Stimulated activated CD4-positive, alpha-beta T cell treated with anti-CD3 and anti-CD28 coated beads, Interleukin-2, amount 100 ng/mL, for 48 hours (primary cell): ENCODE measurements at places on chromosomes 1 and 21.

DNA sequence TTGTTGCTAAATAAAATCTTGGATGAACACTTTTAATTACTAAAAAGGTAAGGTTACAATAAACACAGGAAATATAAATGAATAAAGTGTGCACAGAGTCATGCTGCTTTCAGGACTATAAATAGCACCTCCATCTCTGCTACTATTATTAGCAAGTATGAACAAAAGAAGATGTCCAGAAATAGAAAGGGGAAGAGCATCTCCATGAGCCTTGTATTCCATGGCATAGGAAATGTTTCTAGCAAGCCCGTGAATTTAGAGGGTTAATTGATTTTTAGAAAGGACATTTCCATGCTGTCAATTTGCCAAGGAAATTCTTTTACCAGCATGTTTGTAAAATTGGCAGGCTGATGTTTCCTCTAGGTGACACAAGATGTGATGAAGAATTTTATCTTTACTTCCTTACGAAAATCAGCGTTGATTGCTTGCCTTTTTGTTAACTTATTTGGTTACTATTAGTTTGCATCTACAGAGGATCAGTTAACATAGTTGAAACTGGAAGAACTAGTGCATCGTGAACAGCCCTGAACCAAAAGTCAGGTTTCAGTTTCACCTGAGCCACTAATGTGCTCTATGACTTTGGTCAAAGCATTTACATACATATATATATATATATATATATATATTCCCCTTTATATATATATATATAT is 45.3 kb downstream of the NR5A2 start:
- no peak for DNase-seq

GRCh38 chr1:208216062-208216461 is 28.1 kb downstream of the PLXNA2 start:
- DNase-seq: no peak

DNA sequence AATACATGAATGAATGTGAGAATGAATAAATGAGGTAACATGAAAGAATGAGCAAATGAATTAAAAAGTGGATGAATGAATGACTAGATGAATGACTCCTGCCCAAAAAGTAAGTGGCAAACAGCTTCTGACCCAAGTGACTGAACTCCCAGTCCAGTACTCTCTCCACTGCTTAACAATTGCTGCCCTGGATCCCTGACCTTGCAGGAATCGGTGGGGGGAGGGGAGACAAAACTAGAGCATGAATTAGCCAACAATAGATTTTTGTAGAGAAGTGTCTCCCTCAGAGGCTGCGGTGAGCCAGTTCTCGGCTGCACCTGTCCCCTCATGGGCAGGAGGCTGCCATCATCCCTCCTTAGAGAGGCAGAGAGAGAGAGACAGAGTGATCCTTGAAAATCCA is 5.9 kb upstream of the GRIK3 start:
- no peak for DNase-seq

DNA sequence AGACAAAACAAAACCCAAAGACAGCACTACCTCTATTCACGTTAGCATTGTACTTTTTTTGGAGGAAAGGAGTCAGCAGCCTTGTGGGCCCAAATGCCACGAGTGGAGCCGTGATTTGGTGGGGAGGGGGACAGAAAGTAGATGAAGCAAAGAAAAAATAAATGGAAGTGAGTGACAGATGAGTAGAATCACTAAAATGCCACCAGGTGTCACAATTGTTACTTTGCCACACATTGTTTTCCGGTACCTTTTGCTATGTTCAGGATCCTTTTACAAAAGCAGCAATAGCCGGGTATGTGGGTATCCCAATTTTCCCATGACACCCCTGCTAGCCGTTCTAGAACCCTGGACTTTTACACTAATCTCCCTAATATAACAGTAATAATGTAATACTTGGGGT is 85.0 kb upstream of the AK4 start:
- no peak for DNase-seq

- no peak for DNase-seq
Observed at GRCh38 chr1:98975810-98976209, 28.9 kb downstream of the PLPPR5 start.

DNA sequence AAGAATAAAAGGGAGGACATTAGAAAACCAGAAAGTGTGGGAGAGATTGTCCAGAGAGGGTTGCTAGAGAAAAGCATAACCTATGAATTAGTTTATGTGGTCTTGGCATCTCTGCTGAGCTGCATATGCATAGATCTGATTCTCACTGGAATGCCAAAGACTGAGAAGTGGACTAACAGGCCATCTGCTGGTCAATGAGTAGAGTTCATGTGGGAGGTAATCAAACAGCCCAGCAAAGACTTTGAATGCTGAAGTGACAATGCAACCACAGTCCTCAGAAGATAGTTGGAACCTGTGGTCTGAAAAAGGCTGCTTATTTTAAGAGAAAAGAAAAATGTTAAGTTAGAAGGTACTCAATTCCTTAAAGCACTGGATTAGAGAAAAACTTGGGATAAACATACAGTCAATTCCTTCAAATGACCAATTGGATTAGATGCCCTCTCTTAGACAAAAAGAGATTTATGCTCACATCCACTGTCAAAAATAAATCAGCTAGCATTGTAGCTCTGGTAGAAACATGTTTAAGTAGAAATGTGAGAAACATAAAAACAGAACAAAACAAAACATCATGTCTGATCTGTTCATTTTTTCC is 382.8 kb downstream of the AMY1C start:
- DNase-seq: no peak

- no peak for DNase-seq
Observed at GRCh38 chr1:24468685-24469316, 33.8 kb upstream of the RCAN3 start.

DNA sequence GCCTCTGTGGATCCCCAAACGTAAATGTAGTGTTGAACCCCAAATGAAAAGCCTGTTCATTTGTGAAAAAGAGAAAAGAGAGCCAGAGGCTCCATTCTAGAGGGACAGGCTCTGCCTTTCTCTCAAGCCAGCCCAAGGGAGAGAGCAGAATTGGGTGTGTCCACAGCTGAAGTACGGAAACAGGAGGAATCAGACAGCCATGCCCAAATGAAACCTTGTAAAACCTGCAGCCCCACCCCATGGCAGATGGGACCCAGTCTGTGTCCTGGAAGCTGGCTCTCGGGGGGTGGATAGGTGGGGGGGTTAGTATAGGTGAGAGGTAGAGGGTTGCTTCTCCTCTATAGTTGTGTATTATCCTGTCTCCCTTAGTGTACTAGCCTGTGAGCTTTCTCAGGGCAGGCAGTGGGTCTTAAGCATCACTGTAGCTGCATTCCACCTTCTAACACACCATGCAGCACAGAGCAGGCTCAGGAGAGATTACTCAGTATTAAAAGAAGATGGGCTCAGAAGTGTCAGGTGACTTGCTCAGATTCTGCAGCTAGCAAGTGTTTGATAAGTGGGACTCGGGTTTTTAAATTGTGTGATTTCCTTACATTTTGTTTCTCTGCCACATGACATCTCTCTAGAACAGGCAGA is 67.4 kb upstream of the SIPA1L2 start:
- DNase-seq: no peak

GRCh38 chr1:188386666-188387065 is 1557.9 kb downstream of the PLA2G4A start:
- DNase-seq: no peak

- DNase-seq: no peak
Observed at GRCh38 chr1:186175588-186175987, 199.5 kb downstream of the TPR start.

DNA sequence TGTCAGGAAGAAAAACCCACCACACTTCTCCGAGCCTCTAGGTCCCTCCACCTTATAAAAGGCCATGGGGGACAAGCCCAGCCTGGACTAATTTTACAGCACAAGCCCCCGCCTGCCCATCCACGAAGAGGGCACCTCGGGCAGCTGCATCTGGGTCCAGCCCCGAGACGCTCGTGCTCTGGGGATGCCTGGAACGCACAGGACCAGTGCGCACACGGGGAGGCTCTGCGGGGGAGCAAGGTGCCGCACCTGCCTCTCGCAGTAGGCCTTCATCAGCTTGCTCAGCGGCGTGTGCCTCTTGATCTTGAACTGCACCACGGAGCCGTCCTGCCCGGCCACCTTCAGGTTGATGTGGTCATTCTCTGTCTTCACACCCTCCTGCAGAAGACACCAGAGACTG is 4.1 kb downstream of the SUMO3 start:
- no peak for DNase-seq

DNA sequence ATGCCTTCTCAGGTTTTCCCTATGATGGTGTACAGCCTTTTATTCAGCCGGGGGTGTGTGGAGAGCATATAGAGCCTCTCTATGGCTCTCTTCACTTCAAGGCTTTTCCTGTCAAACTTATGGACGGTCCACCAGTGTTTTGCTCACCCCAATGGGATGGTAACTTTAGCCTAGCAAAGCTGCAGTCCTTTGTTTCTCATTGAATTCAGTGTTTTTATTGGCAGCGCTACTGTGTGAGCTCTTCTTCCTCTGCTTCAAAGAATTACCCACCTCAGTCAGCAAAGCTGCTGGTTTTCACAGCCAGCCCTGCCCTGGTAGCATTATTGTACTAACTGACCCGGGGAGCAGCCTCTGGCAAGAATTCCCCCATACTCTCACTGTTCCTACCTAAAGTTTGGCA is 145.3 kb upstream of the RRP15 start:
- DNase-seq: no peak

DNA sequence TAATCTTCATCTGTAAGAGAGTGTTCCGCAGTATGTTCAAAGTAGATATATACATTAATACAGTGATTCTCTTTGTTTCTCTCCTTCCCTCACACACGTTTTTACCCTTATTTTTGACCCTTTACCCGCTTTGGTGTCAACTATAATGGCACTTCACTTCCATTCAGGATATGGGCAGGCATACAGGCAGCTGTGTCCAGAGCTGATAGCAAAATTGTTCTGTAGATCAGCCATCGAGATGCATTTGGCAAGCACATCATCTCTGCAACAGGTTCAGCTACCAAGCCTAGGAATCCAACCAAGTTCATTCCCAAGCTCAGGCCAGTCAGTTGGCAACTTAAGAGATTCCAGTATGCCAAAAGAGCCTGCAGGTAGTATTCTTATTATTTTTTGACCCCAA is 74.8 kb downstream of the FNBP1L start:
- DNase-seq: no peak

- DNase-seq: no peak
Observed at GRCh38 chr1:94398356-94398755, 19.8 kb upstream of the ABCD3 start.

DNA sequence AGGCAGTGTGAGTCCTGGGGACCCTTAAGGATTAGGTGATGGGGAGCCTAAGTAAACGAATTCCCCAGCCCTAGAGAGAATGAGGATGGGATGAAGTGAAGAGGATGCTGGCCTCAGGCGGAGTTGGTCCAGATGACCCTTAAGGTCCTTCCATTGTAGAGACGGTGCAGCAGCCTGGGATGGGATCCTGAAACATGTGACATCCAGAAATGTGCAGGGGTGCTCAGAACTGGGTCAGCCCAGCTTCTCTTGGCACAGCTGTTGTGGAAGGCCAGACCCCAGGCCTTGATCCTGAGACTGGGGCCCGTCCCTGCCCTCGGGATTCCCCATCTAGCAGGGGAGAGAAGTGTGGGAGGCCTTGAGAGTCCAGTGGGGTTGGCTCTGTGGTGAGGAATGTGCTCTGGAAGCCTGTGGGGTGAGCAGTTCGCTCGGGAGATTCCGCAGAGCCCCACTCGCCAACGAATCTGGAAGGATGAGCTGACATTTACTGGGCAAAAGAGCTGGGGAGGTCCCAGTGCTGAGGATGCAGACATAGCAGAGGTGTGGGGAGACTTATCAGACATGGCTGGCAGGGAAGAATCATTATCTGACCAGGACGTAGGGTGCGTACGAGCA is 28.1 kb downstream of the A3GALT2 start:
- DNase-seq: no peak

GRCh38 chr1:220711056-220711809 is 21.1 kb downstream of the C1orf115 start:
- no peak for DNase-seq

DNA sequence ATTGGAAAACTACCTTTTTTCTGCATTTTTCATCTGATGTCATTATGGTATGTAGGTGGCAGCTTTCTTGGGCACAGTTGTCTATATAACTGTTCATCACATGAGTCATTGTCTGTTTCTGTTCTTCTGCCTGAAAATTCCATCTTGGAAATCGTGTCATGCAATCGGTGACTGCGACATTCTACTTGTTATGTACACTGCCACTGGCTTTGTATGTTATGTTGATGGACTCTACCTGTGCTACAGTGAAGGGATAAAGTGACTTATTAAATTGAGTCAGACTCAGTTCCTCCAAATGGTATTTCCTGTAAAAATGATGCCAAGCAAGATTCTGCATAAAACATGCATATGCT is 8.6 kb downstream of the SMAP2 start:
- DNase-seq: no peak

GRCh38 chr1:169595764-169596711 is 9.8 kb upstream of the F5 start:
- DNase-seq: no peak

DNA sequence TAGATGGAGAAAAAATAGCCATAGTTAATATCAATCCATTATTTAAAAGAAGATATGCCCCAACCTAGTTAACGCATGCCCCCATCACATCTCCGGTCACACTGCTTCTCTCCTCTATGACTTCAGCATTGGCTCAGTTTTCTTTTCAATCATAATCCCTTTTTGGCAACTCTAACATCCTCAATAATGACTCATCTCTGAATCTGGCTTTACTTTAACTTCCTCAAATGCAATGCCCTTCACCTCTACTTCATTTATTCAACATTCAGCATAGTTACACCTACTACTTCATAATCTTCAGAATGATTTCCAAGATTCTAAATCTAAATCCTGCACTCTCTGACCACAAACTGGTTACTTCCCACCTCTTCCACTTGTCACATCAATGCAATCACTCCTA is 417.3 kb downstream of the USH2A start:
- DNase-seq: no peak

DNA sequence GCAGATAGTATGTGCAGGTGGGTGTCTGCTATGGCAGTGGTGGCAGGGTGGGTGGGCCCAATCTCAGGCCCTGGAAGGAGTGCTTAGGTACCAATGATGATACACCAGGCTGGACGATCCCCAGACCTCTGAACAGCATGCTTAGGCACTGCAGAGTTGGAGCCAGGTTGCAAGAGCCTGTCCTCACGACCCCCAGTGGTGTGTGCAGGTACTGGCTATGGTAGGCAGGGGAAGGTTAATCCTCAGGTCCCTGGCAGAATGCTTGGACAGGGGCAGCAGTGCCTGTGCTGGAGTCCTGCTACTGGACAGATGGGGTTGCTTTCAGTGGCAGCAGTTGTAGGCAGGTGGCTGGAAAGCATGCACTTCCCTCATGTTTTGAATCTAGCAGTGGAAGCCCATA is 100.5 kb upstream of the NEK7 start:
- no peak for DNase-seq

DNA sequence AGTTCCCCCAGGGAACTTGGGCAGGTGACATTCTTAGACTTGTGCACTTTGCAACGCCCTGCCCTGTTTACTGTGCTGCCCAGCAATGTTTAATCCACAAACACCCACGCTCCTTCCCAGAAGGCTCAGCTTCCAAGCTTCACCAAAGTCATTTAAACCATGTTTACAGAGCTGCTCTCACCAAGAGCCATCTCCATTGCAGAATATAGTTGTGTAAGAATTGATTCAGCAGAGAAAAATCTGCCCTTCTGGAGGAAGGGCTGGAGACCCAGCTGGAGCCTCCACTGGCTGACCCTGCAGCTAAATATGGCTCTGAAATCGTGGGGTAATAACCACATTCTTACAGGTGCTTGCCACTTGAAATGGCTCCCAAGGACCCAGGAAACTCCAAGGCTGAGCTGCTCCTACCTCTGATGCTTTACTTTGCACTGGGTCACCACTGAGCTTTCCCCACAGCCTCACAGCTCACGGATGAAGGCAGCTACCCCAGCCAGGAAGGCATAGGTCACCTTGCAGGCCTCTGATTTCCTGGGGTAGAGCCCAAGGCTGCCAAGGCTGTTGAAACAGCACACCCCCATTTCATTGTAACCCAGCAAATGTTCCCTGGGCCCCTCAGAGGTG is 8.7 kb downstream of the CAPN2 start:
- no peak for DNase-seq
